ENCODE measurements at places on chromosomes 16 and 17.

- no peak for DNase-seq
These were observed 57.9 kb upstream of the CES5A start for GRCh38 chr16:55933038-55933437.

DNA sequence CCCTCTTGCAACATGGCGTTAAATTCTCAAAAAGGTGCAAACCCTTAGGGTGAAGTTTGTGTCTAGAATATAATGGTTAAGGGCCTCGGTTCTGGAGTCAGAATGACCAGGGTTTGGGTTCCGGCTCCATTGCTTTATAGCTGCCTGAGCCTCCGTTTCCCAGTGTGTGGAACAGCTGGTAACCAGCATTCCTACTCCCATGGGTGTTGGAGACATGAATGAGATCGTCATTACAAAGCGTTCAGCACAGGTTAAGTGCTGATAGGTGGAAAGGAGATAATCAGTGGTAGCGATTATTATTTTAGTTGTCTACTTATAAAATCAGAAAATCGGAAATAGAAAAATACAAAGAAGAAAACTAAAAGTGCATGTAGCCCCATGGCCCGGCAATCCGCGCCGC, 23.5 kb upstream of the ZCCHC14 start:
- no peak for DNase-seq

GRCh38 chr16:70444249-70445063, 5.6 kb upstream of the ST3GAL2 start:
- DNase-seq, result no peak

GRCh38 chr17:81561494-81561885, 9.3 kb upstream of the FAAP100 start:
- no peak for DNase-seq

DNA sequence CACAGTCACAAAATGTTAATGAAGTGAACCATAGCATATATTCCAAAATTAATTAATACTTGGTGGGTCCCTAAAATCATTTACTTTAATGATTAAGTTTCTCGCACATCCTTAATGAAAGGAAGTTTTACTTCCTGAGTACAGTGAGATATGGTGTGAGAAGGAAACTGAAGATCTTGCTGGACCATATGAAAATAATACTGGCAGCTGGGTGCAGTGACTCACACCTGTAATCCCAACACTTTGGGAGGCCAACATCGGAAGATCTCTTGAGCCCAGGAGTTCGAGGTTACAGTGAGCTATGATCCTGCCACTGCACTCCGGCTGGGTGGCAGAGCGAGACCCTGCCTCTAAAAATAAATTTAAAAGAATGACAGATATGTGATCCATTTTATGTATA, 62.5 kb downstream of the ABCA8 start:
- no peak for DNase-seq

DNA sequence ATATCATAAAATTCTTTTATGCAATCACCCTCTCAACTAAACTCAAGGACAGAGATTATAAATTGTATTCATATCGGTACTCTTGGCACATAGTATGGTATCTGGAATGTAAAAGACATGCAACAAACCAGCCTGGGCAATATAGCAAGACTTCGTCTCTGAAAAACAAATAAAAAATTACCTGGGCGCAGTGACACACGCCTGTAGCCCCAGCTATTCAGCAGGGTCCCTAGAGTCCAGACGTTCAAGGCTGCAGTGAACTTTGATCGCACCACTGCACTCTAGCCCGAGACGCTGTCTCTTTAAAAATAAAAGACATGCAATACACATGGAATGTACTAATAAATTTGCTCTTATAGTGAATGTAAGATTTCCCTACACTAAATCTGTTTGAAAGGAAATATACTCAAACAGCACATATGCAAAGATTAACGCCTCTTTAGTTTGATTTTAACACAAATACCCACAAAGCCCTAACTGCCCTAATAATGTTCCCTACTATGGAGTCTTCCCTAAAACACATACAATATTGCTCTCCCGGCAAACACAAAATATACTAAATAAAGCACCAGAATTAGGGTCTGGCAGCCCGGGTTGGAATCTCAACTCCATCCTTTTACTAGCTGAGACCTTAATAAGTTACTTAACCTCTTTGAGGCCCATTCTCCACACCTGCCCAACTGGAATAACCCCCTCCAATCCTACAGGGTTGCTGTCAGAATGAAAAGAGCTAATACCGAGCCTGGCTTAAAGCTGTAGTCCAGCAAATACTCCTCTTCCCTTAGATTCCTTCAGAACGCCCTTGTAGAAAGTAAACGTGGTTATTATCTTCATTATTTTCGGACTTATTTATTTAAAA, 1.2 kb downstream of the ABCA5 start:
- no peak for DNase-seq

DNA sequence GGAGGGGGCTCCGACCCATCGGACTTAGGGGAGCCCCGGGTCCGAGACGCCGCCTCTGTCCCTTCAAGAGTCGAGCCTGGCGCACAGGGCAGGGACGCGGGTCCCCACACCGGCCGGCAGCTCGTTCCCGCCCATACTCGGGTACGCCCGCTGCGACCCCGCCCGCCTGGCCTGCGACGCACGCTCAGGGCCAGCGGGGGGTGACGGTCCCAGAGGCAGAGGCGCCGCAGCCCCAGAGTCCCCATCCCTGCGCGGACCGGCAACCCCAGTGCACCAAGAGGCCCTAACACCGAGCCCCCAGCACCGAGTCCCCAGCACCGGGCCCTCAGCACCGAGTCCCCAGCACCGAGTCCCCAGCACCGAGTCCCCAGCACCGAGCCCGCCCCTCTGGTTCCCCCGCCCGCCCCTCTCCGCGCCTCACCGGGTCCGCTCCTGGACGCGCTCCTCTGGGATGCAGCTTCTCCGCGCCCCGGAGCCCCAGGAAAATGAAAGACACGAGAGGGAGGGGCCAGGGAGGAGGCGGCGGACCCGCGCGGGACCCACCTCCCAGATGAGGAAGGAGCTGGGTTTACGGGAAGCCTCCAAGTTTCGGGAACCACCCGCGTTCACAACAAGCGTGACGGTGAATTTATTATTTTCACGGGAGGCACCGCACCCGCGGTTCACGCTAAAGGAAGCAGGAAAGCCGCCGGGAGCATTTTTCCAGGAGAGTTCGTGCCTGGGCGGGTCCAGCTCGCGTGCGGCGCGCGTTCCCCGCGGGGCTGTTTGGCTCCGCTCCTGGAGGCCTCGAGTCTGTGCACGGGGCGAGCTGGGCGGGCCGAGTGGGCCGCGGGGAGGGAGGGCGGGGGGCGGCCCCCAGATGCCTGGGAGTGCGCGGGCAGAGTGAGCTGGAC, at the start of gene SECTM1:
SECTM1 (minus strand) TSS at position 488 of the 893 bp plus-strand sequence. CDS start 6,526 bp downstream, outside the sequence.
- DNase-seq, result no peak

- DNase-seq, result no peak
These were observed 1.9 kb downstream of the KAT2A start for GRCh38 chr17:42119301-42119700.

DNA sequence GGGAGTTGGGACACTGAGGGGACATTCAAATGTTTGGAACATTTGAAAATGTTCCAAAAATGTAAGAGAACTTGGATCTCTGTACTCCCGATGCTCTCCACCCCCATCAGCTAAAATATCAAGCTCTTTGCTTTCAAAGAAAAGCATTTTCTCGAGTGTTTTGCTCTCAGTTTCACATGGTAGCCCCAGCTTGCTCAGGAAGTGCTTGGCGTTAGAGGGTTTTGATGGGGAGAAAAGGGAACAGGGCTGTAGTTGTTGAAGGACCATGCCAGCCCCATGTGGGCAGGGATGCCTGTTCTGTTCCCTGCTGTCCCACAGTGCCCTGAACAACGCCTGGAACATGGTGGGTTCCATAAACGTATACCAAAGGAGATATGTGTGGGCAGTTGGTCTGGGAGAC, 37.0 kb downstream of the RAI1 start:
- no peak for DNase-seq

- no peak for DNase-seq
These were observed 1.4 kb upstream of the WWOX start for GRCh38 chr16:78098087-78098486.

GRCh38 chr17:79761894-79762589, 15.9 kb upstream of the CBX2 start:
- DNase-seq, result peak; percentile 62

DNA sequence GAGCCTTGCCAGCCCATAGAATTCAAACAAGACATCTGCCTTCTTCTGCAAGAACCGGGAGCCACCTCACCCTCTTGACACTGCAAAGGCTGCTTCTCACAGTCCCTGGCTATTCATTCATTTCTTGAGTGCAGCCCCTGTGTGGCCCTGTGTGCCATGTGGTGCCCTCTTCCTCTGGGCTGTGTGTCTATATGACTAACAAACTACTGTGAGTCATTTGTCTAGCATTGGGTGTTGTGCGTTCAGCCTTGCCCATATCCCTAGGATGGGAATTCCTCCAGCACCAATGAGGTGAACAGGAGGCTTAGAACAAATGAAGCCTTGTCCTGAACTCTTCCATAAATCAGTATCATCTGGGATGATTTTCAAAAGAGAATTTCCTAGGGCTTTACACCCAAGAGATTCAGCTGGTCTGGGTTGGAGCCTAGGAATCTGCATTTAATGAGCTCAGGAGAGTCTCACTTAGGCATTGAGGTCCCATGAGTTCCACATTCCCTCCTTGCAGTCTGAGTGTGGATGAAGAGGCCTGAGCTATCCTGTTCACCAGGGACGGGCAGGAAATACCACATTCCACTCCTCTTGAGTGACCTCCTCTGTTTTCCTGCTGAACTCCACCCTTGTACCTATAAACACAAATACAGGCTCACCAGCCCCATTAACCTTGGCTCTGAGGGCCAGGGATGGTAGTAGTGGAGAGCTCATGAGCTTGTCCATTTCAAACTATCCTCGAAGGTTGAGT, 308.7 kb upstream of the N4BP1 start:
- no peak for DNase-seq

DNA sequence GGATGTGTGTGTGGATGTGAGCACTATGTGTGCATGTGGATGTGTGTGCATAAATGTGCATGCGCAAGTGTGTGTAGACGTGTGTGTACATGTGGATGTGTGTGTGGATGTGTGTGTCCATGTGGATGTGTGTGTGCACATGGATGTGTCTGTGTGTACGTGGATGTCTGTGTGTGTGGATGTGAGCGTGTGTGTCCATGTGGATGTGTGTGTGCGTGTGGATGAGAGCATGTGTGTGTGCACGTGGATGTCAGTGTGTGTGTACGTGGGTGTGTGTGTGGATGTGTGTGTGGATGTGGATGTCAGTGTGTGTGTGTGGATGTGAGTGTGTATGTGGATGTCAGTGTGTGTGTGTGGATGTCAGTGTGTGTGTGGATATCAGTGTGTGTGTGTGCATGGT, 63.6 kb upstream of the DOC2B start:
- DNase-seq, result no peak

DNA sequence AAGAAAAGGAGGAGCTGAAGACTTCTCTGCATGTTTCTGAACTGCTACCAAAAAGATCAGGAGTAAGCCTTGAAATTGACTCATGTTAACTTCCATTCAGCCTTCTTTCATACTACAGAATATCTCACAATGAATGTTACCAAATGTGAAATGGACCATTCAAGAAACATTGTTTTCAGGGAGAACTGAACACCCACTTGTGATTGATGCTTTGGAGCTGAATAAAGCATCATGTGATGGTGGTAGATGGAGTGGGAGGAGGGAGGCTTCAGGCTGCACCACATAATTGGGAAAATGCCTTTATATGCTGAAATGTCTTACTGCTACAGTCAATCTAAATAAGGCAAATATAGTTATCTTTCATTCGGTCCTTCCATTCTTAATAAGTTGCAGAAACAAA, 127.8 kb downstream of the CDH8 start:
- no peak for DNase-seq

DNA sequence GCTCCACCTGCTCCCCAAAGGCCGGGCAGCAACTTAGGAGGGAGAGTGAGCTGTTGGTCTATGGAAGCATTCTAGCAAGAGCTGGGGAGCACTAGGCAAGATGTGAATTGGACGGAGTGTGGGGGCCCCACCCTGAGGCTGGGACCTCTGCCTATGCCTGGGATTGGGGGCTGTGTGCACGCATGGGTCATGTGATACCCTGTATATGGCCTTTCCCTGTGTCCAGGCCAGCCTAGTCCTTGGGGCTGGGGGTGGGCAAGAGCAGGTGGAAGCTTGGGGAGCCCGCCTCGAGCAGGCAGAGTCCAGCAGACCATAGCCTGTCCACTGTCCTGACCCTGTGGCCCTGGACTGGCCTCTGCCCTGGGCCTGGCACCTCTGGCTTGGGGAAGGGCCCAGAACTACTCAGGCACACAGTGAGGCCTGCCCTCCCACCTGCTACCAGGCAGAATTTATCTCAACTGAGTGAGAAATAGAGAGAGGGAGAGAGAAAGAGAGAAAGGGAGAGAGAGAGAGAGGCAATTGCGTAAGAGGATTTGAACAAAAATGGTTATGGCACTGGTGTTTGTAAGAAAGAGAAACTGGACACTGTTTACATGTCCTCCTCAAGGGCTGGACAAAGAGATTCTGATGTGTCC, 19.1 kb downstream of the PDP2 start:
- DNase-seq, result no peak

GRCh38 chr17:5364156-5364555, 55.3 kb downstream of the NUP88 start:
- no peak for DNase-seq

DNA sequence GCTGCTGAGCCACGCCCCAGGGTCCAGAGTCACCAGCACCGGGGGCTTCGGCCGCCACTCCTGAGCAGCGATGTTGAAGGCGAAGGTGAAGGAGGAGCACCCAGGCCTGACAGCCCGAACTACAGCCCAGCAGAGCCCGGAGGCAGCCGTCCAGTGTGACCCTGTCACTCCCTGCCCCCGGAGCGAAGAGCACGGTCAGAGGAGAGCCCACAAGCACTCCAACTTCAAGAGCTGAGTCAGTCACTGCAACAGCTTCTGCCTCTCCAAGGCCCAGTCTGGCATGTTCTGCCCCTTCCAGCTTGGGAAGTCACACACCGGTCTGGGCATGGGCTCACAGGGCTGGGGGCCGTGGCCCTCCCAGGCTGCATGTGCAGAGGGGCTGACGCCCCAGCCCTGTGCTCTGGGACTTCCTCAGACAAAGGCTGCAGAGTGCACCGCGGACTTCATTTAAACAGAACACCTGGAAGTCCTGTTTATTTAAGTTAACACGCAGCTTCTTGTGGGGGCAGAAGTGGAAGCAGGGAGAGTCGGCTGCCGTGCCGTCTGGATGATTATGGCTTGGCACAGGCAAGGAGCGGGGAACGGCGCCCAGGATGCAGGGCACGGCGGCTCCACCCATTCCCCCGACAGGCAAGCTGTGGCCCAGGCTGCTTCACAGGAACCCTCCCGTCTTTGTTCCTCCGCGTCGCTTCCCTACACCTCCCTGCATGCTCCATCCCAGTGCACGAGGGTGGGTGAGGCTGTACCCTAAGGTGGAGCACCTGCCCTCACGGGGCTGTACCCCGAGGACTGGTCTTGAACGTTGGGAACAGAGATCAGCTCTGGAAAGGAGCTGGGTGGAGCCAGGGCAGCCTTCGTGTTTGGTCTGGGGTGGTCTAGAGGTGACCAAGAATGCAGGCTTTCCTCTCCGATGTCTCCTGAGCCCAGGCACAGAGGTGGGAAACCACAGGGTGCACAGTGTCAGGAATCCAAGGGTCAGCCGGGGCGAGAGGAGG, 68.9 kb upstream of the METRNL start:
- no peak for DNase-seq

GRCh38 chr17:72901083-72901482, 191.4 kb downstream of the SLC39A11 start:
- DNase-seq, result no peak

Data from NCI-H1436 (cell line).